ENCODE measurements at places on chromosomes 5 and 9. TPM values are rescaled to one million over a fixed set of nuclear protein-coding genes. Genes with fewer than 3 reads are reported as not detected.

GRCh38 chr5:74192606-74193299 is 447.8 kb downstream of the ENC1 start:
- no peak for DNase-seq

GRCh38 chr5:148633067-148633377 is 21.3 kb downstream of the HTR4 start:
- DNase-seq: peak; percentile 35

DNA sequence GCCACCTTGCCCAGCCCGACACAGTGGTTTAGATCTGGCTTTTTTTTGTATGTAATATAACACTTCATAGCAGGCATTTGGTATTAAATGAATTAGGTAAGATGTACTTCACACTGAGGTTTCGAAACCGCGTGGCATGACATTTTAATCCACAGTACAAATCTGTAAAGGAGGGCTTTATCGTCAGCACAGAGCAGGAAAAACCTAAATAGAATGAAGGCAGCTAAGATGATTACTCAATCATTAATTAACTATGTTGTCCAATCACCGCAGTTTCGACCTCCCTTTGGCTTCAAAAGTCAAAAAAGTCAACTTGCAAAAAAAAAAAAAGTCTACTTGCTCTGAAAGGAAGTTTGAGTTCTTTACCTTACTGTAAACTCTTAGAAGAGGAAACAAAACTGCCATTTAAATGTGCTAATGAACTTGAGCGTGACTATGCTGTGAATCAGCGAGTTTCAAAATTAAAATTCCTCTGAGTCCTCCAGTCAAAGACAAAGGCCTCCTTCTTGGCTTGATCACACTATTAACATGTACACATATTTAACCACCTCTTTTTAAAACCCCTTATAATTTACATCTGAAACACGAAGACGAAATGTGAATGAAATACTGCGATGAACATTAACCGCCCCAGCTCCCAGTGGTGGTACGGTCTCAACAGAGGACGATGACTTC is 698 bp upstream of the SEC24A start:
- no peak for DNase-seq

DNA sequence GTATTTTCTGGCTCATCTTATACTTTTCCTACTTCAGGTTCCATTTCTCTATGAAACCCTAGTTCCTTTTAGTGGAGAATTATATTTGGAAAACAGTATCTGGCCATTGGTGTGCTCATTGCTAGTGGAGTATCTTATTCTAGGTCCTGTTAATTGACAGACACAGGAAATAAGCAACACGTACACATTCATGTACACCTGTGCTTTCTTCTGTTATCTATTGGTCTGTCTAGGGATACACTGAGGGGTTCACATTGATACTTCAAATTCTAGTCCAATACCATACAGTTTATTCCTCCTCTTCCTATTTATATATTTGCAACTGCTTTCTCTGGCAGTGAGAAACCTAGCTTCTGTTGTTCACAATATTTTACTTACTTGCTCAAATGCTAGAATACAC is 110.2 kb downstream of the FER start:
- DNase-seq: no peak

DNA sequence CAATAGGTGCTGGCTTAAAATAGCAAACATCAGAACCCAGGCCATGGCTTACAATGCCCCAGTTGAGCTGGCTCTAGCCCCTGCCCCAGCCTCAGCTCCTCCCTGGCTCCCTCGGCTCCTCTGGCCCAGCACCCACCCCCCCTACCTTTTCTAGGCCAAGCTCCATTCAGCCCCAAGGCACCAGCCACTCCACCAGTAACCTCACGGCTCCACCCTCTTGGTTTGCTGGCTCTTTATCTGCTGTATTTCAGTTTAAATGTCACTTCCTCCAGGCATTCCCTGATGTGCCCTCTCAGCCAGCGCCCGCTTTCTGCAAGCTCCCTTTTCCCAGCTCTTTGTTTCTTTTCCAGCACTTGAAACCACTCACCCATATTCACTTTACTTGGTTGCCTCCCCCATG is 10.6 kb downstream of the C1QTNF2 start:
- DNase-seq: peak; percentile 30

DNA sequence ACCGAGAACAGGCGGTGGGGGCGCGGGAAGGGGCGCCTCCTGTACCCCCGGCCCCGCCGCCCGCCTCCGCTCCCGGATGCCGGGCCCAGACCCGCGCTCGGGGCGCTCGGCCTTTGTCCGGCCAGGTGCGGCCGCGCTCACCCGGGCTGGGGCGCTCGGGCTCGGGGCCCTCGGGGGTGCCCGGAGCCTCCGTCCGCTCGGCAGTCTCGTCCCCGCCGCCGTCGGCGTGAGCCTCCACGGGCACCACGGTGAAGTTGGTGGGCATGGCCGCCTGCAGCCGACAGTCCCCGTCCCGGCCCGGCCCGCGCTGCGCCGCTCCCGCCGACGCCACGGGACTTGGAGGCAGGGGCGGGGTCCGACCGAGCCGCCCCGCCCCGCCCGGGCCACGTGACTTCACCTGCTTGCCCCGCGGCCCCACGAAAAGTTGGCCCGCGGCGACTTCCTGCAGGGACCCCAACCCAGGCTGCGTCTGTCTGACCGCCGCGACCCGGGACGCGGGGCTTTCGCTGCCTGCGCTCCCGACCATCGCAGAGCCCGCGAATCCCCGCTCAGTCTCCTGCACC is at the start of gene SLC12A7:
TSS of gene SLC12A7 (minus strand) at position 337 of the 563 bp plus-strand sequence. CDS start at position 265, 72 bp downstream.
- DNase-seq: peak; percentile 83

GRCh38 chr9:129486756-129487657 is 133.9 kb downstream of the C9orf50 start:
- DNase-seq: no peak

- DNase-seq: no peak
Observed at GRCh38 chr9:99307851-99308250, 85.8 kb downstream of the SEC61B start.

- no peak for DNase-seq
Observed at GRCh38 chr5:130068101-130068500, 163.8 kb downstream of the CHSY3 start.

DNA sequence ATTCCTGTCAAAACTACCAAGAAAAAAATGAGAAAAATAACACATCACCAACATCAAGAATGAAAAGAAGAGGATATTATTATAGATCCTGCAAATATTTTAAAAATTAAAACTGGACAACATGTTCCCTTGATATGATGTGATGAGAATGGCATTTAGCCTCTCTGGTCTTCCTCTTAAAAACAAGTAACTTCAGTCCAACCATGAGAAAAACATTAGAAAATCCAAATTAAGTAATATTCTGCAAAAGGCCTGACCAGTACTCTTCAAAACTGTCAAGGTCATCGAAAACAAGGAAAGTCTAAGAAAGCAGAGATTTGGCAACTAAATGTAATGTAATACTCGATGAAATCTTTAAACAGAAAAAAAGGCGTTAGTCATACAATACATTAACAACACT is 167.1 kb upstream of the SNX2 start:
- no peak for DNase-seq

- no peak for DNase-seq
Observed at GRCh38 chr9:110745676-110746075, 77.1 kb downstream of the MUSK start.

DNA sequence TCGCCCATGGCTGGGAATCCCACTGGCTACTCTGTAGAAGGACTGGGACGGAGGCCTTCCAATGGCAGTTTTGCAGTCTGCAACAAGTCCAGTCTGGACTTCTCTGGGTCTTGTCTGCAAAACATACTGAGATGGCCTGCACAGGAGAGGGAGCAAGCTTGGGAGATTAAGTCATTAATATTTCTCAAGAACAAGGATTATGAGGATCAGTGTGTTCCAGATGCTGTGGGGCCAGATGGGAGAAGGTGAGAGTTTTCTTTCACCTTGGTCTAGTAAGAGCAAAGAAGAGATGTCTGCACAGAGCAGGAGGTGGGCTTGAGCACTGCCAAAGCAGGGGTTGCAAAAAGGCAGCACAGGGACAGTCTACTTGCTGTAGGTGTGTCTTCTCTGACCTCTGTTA is at the start of gene PDE6A:
TSS of gene PDE6A (minus strand) at position 128 of the 400 bp plus-strand sequence. CDS start at position 8, 120 bp downstream.
- DNase-seq: no peak

DNA sequence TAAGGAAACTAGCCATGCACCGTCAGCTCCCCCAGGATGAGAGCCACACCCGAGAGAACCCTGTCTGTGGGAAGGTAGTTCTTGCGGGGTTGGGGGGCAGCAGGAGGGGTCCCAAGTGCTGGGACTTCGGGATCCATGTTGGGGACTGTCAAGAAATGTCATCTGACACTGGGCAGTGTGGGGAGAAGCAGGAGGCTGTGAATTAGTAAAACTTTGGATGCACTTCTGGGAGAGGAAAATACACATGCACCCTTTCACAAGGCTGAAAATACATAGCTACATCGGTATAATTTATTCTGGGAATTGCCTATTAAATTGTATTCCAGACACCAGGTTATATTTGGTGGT is 109.6 kb upstream of the RPS23 start:
- no peak for DNase-seq

DNA sequence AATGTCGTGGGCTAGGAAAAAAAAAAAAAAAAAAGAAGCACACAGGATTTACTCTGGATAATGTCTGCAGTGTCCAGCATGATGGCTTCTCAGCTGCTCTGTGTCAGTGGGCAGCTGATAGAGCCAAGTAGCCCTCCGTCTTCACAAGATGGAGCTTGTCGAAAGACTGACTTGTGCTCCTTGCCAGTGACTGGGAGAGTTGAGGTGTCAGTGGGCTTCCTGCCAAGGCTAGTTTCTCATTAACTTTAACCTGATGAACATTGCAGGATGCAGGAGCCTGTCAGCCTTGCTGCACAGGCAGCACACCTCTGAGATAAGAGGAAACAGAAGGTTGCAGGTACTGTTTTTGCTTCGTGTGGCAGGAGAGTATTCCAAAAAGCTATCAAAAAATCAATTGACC is 171.4 kb upstream of the SGCD start:
- peak; percentile 48 for DNase-seq

DNA sequence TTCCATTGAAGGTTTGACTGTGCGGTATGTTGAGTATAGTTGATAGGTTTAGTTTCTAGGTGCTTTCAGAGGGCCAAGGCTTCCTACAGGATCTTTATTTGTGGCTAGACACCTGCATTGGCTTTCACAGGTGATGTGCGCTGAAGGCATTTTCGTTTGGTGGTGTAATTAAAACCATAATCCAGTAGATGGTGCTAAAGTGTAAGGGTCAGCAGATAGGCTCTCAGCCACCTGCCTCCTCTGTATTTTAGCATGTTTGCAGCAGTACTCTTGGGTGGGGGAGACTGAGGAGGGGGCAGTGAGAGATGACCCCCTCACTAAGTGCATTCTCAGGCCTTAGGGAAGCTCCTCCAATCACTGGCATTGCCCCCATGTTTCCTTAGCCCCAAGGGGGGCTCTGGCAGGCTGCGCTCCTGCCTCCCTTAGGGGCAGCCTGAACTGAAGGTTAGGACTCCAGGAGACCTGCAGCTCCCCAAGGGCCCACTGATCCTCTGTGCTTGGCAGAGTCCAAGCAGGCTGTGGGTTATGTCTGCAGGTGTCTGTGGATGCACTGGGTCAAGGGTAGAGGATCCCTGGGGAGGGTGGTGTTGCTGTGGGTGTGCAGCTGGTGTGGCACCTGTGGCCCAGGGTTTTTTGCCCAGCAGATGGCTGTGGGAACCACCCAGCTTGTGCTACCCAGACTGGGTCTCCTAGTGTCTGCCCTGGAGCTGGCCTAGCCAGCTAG is 23.4 kb downstream of the CDK20 start:
- DNase-seq: no peak

DNA sequence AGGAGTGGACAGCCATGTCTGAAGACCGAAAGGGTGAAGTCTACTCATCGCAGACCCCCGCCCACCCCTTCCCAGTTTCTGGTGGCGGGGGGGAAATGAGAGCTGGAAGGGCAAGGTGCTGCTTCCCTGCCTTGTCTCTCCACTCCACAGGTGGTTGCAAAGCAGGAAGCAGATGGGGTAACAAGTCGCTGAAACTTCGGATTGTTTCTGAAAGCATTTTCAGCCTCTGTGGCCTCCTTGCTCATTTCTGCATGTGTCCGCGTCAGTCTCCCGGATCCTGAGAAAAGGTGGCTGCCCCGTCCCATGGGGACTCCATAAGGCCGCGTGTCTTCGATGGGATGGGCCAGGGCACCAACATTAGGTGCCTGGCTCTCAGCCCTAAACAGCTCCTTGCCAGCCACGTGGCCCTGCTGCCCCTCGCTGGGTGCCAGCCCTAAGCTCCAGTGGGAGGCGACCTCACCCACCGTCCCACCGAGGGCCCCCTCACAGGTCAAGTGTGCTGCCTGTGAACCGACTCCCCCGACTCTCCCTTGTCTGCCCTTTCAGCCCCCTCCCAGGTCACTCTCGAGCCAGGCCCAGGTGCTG is 971 bp downstream of the PHYKPL start:
- DNase-seq: no peak

DNA sequence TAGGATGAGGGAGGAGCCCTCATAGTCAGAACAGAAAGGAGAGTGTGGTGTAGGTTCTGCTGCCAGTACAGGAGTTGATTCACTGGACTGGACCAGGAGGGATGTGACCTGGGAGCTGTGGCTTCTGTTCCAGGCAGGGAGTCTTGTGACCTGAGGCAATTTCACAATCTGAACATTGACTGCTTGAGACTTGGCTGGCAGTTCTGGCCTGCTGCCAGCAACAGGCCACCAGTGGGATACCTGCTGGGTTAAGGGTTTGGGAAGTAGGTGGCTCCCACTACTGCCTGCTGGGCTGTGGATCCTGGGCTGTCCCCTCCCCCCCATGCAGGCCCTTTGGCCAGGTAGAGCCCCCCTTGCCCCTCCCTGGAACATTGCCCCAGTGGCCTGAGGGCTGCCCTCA is 268.6 kb upstream of the ARRDC3 start:
- no peak for DNase-seq

GRCh38 chr5:99033014-99033900 is 104.5 kb upstream of the CHD1 start:
- DNase-seq: no peak

- DNase-seq: no peak
Observed at GRCh38 chr5:157535042-157535865, 40.3 kb downstream of the ADAM19 start.

GRCh38 chr5:83857341-83857740 is 136.7 kb upstream of the HAPLN1 start:
- DNase-seq: no peak

GRCh38 chr5:172117977-172118701 is 69.9 kb downstream of the STK10 start:
- DNase-seq: no peak

DNA sequence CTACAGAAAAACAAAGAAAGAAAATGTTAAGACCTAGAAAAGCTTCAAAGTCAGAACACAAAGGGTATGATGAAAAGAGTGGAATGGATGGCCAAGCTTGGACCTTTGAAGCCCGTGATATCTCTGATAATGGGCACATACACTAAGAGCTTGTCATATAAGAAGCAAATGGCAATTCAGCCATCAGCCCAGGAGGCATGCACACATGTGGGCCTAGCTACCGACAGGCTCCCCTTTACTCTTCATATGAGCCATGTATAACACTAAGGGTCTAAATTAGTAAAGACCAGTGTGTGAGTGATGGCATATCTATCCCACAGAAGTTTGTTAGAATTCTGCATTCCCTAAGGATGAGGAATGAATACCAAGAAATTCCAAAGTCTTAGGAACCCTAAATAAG is 20.1 kb downstream of the GRHPR start:
- DNase-seq: no peak

GRCh38 chr5:8714861-8715260 is 831.0 kb downstream of the SEMA5A start:
- no peak for DNase-seq

- no peak for DNase-seq
Observed at GRCh38 chr5:168123631-168124528, 167.6 kb upstream of the WWC1 start.

Gene SLC9A3
- total RNA-seq: 78.8 TPM

Gene IFNB1
- not detected for total RNA-seq

Gene RFESD
- total RNA-seq: 0.89 TPM

Gene NSMF
- total RNA-seq: 47.8 TPM

Gene LCP2
- 8.0 TPM for total RNA-seq

Gene ZNF782
- 4.5 TPM for total RNA-seq

Gene CREB3
- 47.9 TPM for total RNA-seq

Gene SPATA31C2
- not detected for total RNA-seq

Gene SUSD3
- 2.2 TPM for total RNA-seq

Gene FOXD4L4
- not detected for total RNA-seq
